ENCODE measurements at places on chromosomes 12 and 14. TPM values are rescaled to one million over a fixed set of nuclear protein-coding genes. Genes with fewer than 3 reads are reported as not detected.

The RNF212B gene
- 0.46 TPM for total RNA-seq

The MMP19 gene
- 1.6 TPM for total RNA-seq

The INHBE gene
- 5.0 TPM for total RNA-seq

The CCDC197 gene
- not detected for total RNA-seq

The CDC42BPB gene
- total RNA-seq: 87.1 TPM

The LALBA gene
- not detected for total RNA-seq

The FSCB gene
- total RNA-seq: not detected

The KRT73 gene
- total RNA-seq: not detected

The CLEC12A gene
- not detected for total RNA-seq

GRCh38 chr12:51351913-51352532, 5.5 kb upstream of the CELA1 start:
- DNase-seq: peak; percentile 84
- H3K4me3 ChIP-seq: no peak overlapping the region
- H3K27me3 ChIP-seq: no peaks in the 10 kb centered on the region
- peaks cover 1% of the 10 kb centered on the region for H3K36me3 ChIP-seq
- H3K27ac ChIP-seq: no peak overlapping the region

DNA sequence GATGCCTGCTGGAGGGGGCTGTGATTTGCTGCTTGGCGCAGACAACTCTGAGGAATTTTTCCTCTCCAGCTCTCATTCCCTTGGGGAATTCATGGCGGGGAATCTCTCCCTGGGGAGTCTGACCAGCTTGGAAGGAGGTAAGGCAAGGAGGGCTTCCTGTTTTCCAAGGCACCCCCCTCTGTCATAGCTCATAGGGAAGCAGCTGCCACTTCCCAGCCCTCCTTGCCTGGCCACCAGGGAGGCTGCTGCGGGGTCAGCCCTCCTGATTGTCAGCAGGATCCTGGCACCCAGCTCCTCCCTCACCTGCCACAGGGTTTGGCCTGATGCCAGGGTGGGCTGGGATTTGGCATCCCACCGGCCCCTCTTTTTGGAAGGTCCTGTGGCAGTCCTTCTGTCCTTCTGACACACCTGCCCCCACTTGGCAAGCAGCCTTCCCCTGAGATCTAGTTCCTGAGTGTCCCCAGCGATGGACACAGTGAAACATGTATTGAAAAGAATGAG, 74.9 kb downstream of the TSPAN9 start:
- no peaks in the 10 kb centered on the region for H3K36me3 ChIP-seq
- peak overlapping the region; percentile 15 for H3K4me3 ChIP-seq
- DNase-seq: peak; percentile 53
- peaks cover 64% of the 10 kb centered on the region for H3K4me1 ChIP-seq

- no peak overlapping the region for H3K27ac ChIP-seq
- no peak overlapping the region for H3K4me3 ChIP-seq
- H3K4me1 ChIP-seq: no peaks in the 10 kb centered on the region
- no peaks in the 10 kb centered on the region for H3K36me3 ChIP-seq
- DNase-seq: no peak
- peaks cover under 1% of the 10 kb centered on the region for H3K27me3 ChIP-seq
Observed at GRCh38 chr12:48542300-48542928, 17.0 kb downstream of the OR8S1 start.

GRCh38 chr12:80412343-80412953, 31.6 kb upstream of the PTPRQ start:
- no peaks in the 10 kb centered on the region for H3K27me3 ChIP-seq
- H3K36me3 ChIP-seq: no peaks in the 10 kb centered on the region
- no peaks in the 10 kb centered on the region for H3K4me1 ChIP-seq
- no peak overlapping the region for H3K4me3 ChIP-seq
- H3K27ac ChIP-seq: no peak overlapping the region
- no peak for DNase-seq

GRCh38 chr12:18221726-18222125, 39.6 kb upstream of the PIK3C2G start:
- H3K27me3 ChIP-seq: no peaks in the 10 kb centered on the region
- peaks cover 22% of the 10 kb centered on the region for H3K4me1 ChIP-seq

DNA sequence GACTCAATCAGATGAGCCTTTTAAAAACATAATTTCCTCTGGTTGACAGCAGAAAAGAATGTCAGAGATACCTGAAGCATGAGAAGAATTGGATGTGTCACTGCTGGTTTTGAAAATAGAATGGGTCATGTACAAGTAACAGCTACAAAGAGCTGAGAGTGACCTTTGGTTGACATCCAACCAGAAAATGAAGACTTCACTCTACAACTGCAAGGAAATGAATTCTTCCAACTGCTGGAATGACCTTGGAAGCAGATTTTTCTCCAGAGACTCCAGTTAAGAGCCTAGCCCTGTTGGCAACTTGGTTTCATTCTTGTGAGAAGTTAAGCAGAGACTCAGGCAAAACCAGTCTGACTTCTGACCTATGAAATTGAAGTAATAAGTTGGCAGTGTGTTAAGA, 505.9 kb downstream of the SLC16A7 start:
- DNase-seq: no peak
- no peaks in the 10 kb centered on the region for H3K27me3 ChIP-seq
- H3K27ac ChIP-seq: no peak overlapping the region
- H3K4me3 ChIP-seq: no peak overlapping the region

DNA sequence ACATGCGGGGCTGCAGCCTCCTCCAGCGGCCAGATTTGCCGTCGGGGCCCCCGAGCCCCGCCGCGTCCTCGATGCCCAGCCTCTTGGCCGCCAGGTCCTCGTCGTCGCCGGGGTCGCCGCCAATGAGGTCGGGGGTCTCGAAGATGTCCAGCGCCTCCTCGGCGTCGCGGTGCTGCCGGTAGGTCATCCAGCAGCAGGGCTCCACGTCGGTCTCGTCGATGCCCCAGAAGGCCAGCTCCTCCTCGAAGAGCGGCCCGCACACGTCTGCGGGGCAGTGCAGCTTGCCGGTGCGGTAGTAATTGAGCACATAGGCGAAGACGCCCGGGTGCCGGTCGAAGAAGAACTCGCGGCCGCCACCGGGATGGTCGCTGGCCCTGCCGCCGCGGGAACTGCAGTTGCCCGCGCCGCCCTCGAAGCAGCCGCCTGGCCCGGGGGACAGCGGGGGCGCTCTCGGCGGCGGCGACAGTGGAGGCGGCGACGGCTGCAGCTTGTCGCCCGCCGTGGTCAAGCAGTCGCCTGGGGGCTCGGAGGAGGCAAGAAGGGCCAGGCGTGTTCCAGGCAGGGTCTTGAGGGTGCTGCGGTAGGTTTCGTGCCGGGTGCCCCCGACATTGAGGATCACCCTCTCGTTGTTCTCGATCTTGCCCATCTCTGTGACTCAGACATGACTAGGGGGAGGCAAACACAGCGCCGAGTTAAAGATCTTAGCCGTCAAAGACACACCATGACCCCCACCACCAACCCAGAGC, 2.1 kb downstream of the KCNC2 start:
- DNase-seq: peak; percentile 65
- no peak overlapping the region for H3K27ac ChIP-seq
- H3K27me3 ChIP-seq: peaks cover 61% of the 10 kb centered on the region
- peak overlapping the region; percentile 73 for H3K4me3 ChIP-seq
- H3K36me3 ChIP-seq: no peaks in the 10 kb centered on the region
- peaks cover 15% of the 10 kb centered on the region for H3K4me1 ChIP-seq

- H3K36me3 ChIP-seq: peaks cover 2% of the 10 kb centered on the region
- no peak overlapping the region for H3K27ac ChIP-seq
- DNase-seq: no peak
- H3K4me3 ChIP-seq: no peak overlapping the region
- H3K4me1 ChIP-seq: no peaks in the 10 kb centered on the region
- H3K27me3 ChIP-seq: no peaks in the 10 kb centered on the region
Observed at GRCh38 chr14:31678421-31679249, 117.4 kb downstream of the NUBPL start.

- peaks cover 21% of the 10 kb centered on the region for H3K4me1 ChIP-seq
- H3K4me3 ChIP-seq: no peak overlapping the region
- H3K36me3 ChIP-seq: no peaks in the 10 kb centered on the region
Observed at GRCh38 chr14:32341947-32342846, 13.1 kb downstream of the AKAP6 start.

DNA sequence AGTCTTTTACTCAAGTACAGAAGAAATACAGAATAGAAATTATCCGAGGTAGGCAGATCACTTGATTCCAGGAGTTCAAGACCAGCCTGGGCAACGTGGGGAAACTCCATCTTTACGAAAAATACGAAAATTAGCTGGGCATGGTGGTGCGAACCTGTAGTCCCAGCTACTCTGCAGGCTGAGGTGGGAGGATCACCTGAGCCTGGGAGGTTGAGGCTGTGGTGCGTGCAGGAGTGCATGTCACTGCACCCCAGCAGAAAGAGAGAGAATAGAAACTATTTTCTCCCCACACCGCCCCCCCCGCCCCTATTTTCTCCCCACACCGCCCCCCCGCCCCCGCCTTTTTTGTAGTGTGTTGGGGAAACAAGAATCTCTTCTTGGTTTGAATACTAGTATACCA, 2.2 kb downstream of the DNM1L start:
- peaks cover 10% of the 10 kb centered on the region for H3K36me3 ChIP-seq
- H3K27me3 ChIP-seq: no peaks in the 10 kb centered on the region
- peaks cover 19% of the 10 kb centered on the region for H3K4me1 ChIP-seq
- DNase-seq: no peak
- H3K4me3 ChIP-seq: peak overlapping the region; percentile 96

GRCh38 chr12:10716704-10717315, 6.3 kb downstream of the YBX3 start:
- peaks cover 51% of the 10 kb centered on the region for H3K4me1 ChIP-seq
- H3K27ac ChIP-seq: peak overlapping the region; percentile 71
- peak; percentile 24 for DNase-seq
- no peaks in the 10 kb centered on the region for H3K27me3 ChIP-seq

All from WTC11 (cell line).